Epithelial cell of proximal tubule (primary cell): ENCODE measurements at places on chromosomes 3 and 15. TPM values are rescaled to one million over a fixed set of nuclear protein-coding genes. Genes with fewer than 3 reads are reported as not detected.

Gene CFAP161
- total RNA-seq: 0.07 TPM in 1 of 2 replicates, not detected in the other

Gene NR1I2
- total RNA-seq: 0.14 and 0.69 TPM in 2 replicates

Gene TMCC1
- total RNA-seq: 18.1 and 24.3 TPM in 2 replicates

Gene SMCO1
- total RNA-seq: not detected in 2 replicates

Gene CLPX
- total RNA-seq: 20.0 and 24.3 TPM in 2 replicates

Gene NR2F2
- 17.6 and 17.7 TPM in 2 replicates for total RNA-seq

Gene SOX2
- not detected in 2 replicates for total RNA-seq

Gene HHATL
- total RNA-seq: not detected in 2 replicates

Gene ALG3
- total RNA-seq: 59.7 and 78.1 TPM in 2 replicates

Gene ZKSCAN7
- total RNA-seq: 3.5 and 5.7 TPM in 2 replicates

Gene C2CD4A
- 0.07 and 0.35 TPM in 2 replicates for total RNA-seq

Gene FBLN2
- total RNA-seq: 0.94 and 1.1 TPM in 2 replicates

Gene LYZL4
- not detected in 2 replicates for total RNA-seq

Gene DENND6A
- 11.4 and 26.9 TPM in 2 replicates for total RNA-seq

Gene ISL2
- 0.58 and 0.69 TPM in 2 replicates for total RNA-seq

Gene POPDC2
- total RNA-seq: 0.06 and 0.51 TPM in 2 replicates

Gene IMPG2
- under 0.01 TPM in 2 replicates for total RNA-seq

Gene IL5RA
- total RNA-seq: not detected in 2 replicates

Gene ALDH1A3
- total RNA-seq: 79.9 and 141 TPM in 2 replicates

Gene SLC2A2
- total RNA-seq: not detected in 2 replicates

Gene VGLL3
- 7.9 and 9.9 TPM in 2 replicates for total RNA-seq

Gene FAM81A
- total RNA-seq: 3.0 and 5.2 TPM in 2 replicates

Gene CFAP100
- total RNA-seq: not detected in 2 replicates

Gene MYO5A
- total RNA-seq: 11.8 and 15.7 TPM in 2 replicates

Gene ACAD9
- 42.8 and 44.6 TPM in 2 replicates for total RNA-seq

Gene FAM43A
- 0.29 and 2.5 TPM in 2 replicates for total RNA-seq

Gene C3orf20
- total RNA-seq: not detected in 2 replicates

Gene IQSEC1
- 6.4 and 8.8 TPM in 2 replicates for total RNA-seq

Gene FHIT
- 0.65 and 3.7 TPM in 2 replicates for total RNA-seq

Gene MEGF11
- total RNA-seq: 0.65 and 3.7 TPM in 2 replicates

Gene LRRIQ4
- total RNA-seq: 0.07 TPM in 1 of 2 replicates, not detected in the other

Gene ST6GAL1
- 23.1 and 35.8 TPM in 2 replicates for total RNA-seq

Gene KLHL40
- not detected in 2 replicates for total RNA-seq

Gene STXBP5L
- total RNA-seq: not detected in 2 replicates

Gene DYNC1LI1
- total RNA-seq: 40.6 and 44.9 TPM in 2 replicates

Gene HYKK
- 1.7 and 7.4 TPM in 2 replicates for total RNA-seq

Gene ANKRD63
- total RNA-seq: 0.22 TPM in 1 of 2 replicates, not detected in the other

Gene AMT
- 2.3 and 2.5 TPM in 2 replicates for total RNA-seq

Gene TRH
- not detected in 2 replicates for total RNA-seq

Gene REC114
- total RNA-seq: not detected in 2 replicates

Gene GRAMD1C
- 1.6 and 8.6 TPM in 2 replicates for total RNA-seq

Gene SCN11A
- total RNA-seq: not detected in 2 replicates

Gene SH3BP5
- total RNA-seq: 6.7 and 7.7 TPM in 2 replicates

Gene CD276
- total RNA-seq: 151 and 189 TPM in 2 replicates

Gene SEMA3F
- 36.0 and 58.6 TPM in 2 replicates for total RNA-seq

Gene CHRNA7
- total RNA-seq: 0.94 and 1.5 TPM in 2 replicates

Gene CSPG4
- 1.2 and 2.1 TPM in 2 replicates for total RNA-seq

Gene RLBP1
- not detected in 2 replicates for total RNA-seq

Gene WWTR1
- total RNA-seq: 52.0 and 123 TPM in 2 replicates

Gene MUSTN1
- not detected in 2 replicates for total RNA-seq

Gene ZNF385D
- total RNA-seq: under 0.01 and 0.43 TPM in 2 replicates

Gene MNS1
- 3.1 and 4.8 TPM in 2 replicates for total RNA-seq

Gene NR2E3
- total RNA-seq: not detected in 2 replicates

Gene NPTN
- total RNA-seq: 90.8 and 100 TPM in 2 replicates

Gene ISLR2
- total RNA-seq: not detected in 2 replicates
